ENCODE measurements at places on chromosomes 4 and X.

- peak; percentile 14 for DNase-seq
Measured at GRCh38 chrX:99705701-99706100, 704.4 kb downstream of the PCDH19 start.

GRCh38 chrX:30973784-30974427 is 84.9 kb upstream of the TAB3 start:
- DNase-seq: no peak

DNA sequence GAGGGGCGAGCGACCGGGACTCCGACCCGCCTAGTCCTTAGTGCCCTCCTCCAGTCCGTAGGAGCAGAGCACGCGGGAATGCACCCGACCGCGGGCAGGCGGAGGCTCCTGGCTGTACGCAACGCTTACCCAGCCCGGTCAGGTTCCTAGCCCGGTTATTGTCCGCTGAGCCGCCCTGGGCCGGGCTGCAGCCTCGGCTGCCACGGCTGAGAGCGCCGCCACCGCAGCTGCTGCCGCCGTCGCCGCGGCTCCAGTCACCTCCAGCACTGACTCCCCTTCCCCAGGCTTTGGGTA is at the start of gene AMER1:
AMER1 (minus strand) TSS at position 268 of the 294 bp plus-strand sequence. CDS start 12,422 bp downstream, outside the sequence.
- DNase-seq: no peak

DNA sequence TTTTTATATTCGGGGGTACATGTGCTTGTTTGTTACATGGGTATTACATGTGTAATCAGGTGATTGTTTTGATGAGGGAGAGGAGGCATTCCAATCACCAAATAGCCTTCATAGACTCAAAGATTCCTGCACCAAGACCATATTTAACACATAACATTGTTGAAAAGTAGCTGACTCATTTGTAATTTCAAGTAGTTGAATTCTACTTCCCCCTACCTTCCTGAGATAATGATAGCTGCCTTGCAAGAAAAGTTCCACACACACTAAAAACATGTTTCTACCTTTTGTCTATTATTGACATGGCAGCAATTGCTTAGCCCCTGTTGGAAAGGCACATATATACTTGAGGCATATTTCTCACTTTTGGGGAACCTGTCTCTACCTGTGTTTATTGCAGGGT is 16.1 kb downstream of the PGAM4 start:
- DNase-seq: no peak

- no peak for DNase-seq
Measured at GRCh38 chrX:16239211-16239610, 71.9 kb downstream of the MAGEB17 start.

DNA sequence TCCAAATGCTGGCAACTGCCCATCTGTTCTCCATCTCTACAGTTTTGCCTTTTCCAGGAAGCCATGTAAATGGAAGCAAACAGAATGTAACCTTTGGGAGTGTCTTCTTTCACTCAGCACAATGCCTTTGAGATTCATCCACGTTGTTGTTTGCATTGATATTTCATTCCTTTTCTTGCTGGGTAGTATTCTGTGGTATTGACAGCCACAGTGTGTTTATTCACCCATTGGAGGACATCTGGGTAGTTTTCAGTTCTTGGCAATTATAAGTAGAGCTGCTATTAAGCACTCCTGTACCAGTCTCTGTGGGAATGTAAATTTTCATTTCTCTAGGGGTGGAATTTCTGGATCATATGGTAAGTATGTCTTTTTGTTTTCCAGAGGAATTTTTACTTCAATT is 194.3 kb upstream of the RPS6KA3 start:
- no peak for DNase-seq

- DNase-seq: no peak
Measured at GRCh38 chrX:107624893-107625292, 3.4 kb upstream of the PRPS1 start.
